Ovary (tissue), 10 donors: ENCODE measurements at places on chromosomes 6 and 20. TPM values are rescaled to one million over a fixed set of nuclear protein-coding genes. Genes with fewer than 3 reads are reported as not detected.

Gene CST2
- not detected for total RNA-seq

DNA sequence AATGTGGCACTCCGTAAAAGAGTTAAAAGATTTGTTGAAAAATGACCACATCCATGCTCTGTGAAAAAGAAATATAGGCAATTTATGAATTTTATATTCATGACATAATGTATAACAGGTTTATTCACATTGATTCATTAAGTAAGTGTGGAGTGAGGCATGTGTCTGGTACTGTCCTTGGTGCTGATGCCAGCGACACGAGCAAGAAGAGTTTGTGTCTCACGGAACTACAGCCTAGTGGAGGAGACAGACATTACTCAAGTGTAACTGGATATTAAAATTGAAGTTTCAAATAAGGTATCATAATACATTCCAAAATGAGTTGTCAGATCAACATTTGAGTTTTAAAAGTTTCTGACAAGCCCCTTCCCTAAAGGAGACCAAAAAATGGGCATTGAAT is 158.2 kb upstream of the PRND start:
- DNase-seq: no peak

GRCh38 chr20:35698298-35699126 is 640 bp downstream of the NFS1 start:
- DNase-seq: no peak

- no peak for DNase-seq
These were observed 23.3 kb upstream of the SIRPA start for GRCh38 chr20:1871807-1872458.

DNA sequence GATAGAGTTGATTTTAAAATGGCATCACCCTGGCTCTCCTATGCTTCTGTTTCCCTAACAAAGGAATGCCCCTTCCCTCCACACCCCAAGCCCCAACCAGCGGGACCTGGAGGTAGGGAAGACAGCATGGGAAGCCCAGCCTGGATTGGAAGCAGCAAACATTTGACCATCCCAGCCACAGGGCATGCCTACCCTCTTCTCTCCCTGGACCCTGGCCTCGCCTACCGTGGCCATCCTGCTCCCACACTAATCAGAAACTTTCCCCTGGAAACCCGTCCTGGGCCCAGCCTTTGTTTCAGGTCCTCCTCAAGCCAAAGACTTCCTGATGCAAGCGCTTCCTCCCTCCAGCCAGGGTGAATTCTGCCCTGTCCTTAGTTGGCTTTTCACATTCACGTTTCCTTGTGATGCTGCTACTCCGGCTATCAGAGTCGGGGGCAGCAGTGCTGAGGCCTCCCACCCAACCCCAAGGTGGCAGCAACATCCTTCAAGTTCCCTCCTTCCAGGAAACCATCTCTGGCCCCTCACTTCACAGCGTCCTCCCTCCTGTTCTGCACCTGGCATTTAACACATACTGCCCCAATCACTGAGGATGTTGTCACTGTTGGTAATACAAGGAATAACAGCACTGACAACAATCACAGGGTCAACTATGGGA is 18.2 kb upstream of the ANGPT4 start:
- no peak for DNase-seq

GRCh38 chr20:53652090-53652858 is 58.6 kb upstream of the ZNF217 start:
- DNase-seq: no peak

DNA sequence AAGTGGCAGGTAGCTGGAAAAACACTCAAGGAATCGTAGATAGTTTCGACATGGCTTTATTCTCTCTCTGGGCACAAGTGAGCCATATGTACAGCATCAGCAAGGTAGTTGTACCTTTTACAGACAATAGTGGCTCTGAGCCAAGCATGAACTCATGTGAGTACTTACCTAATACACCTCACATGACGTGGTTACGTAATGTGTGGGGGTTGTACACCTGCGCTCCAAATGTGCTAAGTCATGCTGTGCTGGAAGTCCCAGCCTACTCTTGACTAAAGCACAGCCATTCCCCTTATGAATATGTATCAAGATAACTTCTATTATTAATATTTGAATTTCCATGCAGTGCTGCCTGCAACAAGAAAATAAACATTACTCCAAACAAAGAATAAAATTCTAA is 78.8 kb upstream of the HMGN3 start:
- DNase-seq: no peak

Gene PTPRK
- total RNA-seq: 47.6 TPM

DNA sequence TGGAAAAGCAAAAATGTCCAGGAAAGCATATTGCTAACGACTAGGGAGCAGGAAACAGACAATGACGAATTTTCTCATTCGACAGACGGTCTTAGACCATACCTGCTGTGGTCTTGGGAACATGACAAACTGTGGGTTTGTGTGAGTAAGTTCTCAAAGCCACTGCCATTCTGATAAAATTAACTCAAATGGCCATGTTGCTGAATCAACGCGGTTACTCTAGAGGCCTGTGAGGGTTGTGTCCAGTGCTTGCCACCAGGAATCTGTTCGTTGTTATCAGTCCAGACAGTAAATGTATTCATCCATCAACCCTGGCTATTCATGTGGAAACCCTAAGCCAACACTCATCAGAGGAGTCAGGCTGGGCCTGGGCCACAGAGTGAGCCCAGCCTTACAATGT is 124.3 kb downstream of the MYLK4 start:
- no peak for DNase-seq

Gene STX11
- 2.1 TPM for total RNA-seq

GRCh38 chr6:7540595-7540994 is 876 bp upstream of the DSP start:
- DNase-seq: no peak

- no peak for DNase-seq
These were observed 12.0 kb upstream of the IRF4 start for GRCh38 chr6:379410-380181.

DNA sequence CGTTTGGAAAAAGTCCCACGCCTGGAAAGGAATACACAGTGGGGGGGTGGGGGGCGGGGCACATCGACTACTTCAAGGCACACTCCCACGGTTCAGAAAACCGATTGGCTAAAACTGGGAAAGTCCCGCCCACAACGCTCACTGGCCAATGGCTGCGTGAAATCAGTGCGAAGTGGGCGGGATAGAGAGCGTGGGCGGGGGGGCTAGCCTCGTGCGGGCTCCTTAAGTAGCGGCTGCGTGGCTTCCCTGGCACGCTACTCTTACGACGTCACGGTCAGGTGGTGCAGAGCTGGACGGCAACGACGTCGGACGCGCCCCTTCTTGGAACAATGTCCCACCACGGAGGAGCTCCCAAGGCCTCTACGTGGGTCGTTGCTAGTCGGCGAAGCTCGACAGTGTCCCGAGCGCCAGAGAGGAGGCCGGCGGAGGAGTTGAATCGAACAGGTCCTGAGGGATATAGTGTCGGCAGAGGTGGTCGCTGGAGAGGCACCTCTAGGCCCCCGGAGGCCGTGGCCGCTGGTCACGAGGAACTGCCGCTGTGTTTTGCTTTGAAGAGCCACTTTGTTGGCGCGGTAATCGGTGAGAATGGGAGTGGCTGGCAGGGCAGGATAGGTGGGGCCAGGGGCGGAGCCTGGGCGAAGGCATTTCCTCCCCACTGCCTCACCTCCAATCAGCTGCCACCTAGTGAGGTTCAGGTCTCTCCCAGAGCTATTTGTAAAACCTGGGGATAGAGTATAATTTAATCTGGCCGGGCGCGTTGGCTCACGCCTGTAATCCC is at the start of gene DDX43:
Gene DDX43 (plus strand): TSS at position 252 of the 778 bp plus-strand sequence. CDS start 78 bp downstream, at position 330.
- peak; percentile 34 for DNase-seq

DNA sequence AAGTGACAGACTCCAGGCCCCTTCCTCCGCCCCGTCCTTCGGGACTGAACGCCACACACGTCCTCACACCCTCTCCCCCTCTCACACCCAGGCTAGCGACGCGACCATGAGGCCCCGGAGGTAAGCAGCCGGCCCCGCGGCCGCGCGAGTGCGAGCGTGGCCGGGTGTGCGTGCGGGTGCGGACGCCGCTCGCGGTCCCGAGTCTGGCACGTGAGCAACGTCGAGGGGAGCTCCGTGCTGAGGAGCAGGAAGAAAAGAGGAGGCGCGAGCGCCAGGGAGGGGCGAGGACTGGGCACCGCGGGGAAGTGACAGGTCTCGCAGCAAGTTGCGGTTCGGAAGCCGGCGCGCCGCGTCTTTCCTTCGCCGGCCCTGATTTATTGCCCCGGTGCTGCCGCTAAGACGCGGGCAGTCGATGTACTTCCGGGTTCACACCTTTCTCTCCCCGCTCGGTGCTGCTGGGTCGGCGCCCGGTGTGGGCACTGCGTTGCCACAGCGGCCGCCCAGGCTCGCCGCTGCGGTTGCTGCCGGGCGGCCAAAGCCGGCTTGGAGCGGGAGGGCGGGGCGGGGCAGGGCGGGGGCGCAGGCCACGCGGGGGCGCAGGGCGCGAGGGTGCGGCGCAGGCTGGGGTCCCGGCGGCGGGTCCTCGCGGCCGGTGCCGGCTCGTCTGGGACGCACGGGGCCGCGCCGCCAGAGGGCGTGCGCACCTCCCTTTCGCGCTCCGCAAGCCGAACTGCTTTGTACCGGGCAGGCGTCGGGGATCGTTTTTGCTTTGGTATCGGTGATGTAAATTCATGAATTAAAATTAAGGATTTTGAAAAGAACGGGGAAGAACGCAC is 15.8 kb upstream of the LIN28B start:
- peak; percentile 27 for DNase-seq

DNA sequence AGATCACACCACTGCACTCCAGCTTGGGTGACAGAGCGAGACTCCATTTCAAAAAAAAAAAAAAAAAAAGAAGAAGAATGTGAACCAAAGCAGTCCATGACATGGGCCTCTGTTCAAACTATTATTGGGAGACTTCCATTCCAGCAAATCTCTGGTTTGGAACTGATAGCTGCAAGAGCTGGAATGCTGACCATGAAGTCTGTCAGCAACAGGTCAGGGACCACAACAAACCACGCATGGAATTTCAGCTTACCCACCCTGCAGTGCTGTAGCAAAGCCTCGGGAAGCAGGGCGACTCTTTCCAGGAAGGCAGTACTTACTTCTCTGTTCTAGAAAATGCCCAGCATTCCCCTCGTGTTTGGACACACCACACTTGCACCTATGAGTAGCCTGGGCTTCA is 34.1 kb upstream of the TBC1D7 start:
- no peak for DNase-seq

DNA sequence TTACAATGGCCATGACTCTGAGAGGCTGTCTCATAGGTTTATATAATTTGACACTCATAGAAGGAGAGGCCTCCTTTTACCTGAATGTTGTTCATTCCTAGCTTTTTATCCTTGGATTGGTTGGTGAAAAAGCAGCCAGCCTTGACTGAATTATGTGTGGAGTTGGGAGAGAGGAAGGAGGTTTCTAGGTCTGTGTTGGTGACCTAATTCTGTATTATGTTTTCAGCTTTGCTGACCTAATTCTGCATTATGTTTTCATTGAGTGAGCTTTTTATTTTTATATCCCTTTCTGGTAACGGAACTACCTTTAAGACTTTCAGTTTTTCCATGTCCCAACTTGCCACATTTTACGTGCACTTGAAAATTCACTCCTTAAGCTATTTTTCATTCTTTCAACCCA is 59.1 kb upstream of the RNF144B start:
- DNase-seq: no peak

DNA sequence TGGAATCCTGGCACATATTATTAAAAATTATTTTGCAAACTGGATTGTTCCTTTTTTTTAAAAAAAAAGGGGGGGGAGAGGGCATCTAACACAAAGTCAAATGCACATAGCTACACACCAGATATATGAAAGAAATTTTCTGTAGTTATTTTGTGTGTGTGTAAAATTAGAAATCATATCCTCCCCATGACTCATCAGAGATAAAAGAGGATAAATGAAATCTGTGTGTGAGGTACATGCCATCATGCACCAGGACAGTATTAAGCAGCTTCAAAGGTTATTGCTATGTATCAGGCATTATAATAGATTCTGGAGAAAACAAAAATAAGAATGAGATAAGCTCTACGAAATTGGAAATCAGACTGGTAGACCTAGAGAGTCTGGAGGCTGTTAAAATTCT is 5.2 kb downstream of the BTBD9 start:
- DNase-seq: no peak

DNA sequence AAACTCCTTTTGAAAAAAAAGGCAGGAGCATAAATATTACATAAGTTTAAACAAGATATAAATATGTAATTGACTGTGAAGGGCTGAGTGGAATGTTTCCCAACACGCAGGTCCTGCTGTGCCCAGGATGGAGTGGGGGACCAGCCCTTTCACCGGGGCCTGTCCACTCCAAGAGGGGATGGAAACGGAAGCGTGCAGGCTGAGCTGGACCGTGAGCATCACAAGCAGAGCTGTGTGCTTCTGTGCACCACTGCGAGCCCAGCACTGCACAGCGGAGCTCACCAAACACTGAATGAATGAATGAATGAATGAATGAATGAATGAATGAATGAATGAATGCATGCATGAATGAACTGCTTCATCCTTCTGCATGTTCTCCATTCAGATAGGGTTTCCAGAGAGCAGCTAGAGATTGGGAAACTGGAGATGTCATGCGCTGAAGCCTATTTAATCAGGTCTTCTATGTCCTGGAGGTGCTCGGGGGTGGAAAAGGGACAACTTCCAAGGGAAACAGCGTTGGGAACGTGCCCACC is 157.7 kb downstream of the ANKRD60 start:
- no peak for DNase-seq

DNA sequence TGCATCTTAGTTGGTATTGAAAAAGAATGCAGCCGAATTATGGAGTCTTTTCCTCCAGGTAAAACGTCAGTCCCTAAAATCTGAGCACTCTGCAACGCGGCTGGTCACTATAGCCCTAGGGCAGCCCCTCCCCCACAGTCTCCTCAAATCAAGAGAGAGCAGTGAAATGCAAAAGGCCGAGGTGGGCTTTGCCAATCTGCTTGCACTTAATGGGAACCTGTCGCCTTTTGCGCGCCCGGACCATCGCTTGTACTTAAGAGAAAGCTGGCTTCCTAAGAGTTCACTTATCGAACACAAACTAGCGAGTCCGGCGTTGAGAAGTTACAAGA is 447 bp downstream of the MCM3 start:
- DNase-seq: peak; percentile 40

DNA sequence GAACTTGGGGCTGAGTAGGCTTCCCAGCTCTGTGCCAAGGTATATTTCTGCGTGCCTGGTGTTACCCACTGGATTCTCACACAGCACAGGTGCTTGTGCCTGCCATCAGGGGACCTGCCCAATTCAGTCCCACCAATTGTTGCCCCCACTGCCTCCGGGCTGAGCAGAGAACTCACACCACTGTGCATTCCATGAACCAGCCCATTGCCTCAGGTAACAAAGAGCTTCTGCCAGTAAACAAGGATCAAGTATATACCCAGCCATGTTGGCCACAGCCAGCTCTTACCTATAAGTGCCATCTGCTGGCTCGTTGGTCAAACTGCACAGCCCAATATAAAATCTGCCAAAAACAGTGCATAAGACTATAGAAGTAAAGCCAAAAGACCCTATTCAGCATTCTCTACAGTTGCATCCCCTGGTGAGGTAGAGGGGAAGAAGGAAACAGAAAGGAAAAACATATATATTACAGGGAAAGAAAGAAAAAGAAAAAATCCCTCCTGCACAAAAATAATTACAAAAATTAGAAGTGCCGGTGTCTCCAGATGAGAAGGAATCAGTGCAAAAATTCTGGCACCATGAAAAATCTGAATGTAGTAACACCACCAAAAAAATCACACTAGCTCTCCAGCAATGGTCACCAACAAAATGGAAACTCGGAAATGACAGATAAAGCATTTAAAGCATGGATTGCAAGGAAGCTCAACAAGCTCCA is 241.4 kb downstream of the IBTK start:
- no peak for DNase-seq

GRCh38 chr6:16816891-16817290 is 55.6 kb upstream of the ATXN1 start:
- no peak for DNase-seq
